ENCODE measurements at places on chromosomes 2 and 18.

DNA sequence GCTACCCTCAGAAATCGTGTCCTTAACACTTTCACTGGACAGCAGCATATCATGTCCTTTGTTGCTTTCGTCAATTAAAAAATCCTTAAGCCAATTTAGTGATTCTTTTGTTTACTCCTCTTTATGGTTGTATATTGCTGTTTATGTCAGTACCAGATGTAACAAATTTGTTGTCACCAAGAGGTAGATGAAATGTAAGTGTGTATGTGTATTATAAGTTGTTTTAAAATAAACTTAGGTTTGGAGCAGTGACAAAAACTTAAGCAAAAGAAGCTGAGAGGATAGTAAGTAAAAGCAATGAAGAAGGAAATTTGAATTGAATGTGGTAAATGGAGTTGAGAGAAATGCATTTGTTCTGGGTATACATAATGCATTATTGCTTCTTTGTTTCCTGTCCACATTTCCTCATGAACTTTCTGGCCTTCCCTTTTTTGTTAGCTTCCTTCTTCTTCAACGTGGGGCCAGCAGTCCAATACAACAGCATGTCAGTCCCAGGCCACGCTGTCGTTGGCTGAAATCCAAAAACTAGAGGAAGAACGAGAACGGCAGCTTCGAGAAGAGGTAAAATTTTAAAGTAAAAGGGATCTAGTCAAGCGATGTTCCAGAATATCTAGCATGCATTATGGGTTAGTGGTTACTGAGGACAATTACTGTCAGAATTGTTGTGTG lies 30.5 kb upstream of the SNORC start:
- DNase-seq = no peak

DNA sequence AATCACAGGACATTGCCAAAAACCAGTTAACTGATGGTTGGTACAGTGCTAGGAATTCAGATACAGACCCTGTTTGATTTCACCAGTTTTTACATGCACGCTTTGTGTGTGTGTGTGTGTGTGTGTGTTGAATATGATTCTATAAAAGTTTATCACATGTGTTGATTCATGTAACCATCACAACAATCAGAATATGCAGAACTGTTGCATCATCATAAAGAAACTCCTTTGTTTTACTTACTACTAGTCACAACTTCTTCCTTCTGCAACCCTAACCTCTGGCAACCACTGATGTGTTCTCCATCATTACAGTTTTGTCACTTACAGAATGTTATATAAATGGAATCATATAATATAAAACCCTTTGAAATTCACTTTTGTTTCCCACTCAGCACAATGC lies 144.8 kb upstream of the CYP26B1 start:
- no peak for DNase-seq

GRCh38 chr2:49165662-49166061 lies 11.3 kb upstream of the FSHR start:
- DNase-seq = no peak

DNA sequence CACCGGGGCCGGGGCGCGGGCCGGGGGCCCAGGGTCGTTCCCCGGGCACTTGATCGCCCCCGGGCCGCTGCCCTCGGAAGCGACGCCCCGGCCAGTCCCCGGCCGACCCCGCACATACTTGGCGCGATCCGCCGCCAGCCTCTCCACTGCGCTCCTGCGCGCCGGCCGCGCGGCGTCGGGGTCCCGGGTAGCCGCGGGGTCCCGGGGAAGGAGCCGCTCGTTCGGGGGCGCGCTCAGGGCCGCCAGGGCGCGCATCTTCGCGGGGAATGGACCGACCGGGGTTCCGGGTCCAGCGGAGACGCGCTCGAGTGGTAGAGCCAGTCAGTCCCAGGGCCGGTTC lies 204 bp downstream of the FAM110C start:
- DNase-seq = no peak

DNA sequence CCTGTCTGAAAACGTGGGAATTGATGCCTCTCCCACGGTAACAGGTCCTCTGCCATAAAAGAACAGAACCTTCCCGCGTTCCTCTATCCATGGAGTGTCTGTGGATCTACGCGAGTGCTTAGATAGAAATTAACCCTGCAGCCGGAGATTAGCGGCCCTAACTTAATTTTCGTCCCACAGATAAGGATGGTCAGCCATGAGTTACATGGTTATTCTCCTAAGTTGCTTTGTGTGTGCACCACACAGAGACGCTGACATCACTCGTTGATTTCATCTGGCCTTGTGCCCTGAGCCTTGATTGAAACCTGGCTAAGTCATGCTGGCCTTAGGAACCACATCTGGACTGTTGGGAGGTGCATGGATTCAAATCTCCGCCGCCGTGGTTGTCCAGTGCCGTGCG lies 132.1 kb downstream of the GBX2 start:
- DNase-seq = no peak
